ENCODE measurements at places on chromosomes 16 and 17. TPM values are rescaled to one million over a fixed set of nuclear protein-coding genes. Genes with fewer than 3 reads are reported as not detected.

The PIRT gene
- total RNA-seq = not detected

- DNase-seq = no peak
These were observed 6.9 kb downstream of the DEXI start for GRCh38 chr16:10935226-10935915.

GRCh38 chr17:69344939-69345338 is 18.0 kb upstream of the ABCA5 start:
- no peak for DNase-seq

GRCh38 chr16:4077174-4077649 is 39.0 kb downstream of the ADCY9 start:
- no peak for DNase-seq

DNA sequence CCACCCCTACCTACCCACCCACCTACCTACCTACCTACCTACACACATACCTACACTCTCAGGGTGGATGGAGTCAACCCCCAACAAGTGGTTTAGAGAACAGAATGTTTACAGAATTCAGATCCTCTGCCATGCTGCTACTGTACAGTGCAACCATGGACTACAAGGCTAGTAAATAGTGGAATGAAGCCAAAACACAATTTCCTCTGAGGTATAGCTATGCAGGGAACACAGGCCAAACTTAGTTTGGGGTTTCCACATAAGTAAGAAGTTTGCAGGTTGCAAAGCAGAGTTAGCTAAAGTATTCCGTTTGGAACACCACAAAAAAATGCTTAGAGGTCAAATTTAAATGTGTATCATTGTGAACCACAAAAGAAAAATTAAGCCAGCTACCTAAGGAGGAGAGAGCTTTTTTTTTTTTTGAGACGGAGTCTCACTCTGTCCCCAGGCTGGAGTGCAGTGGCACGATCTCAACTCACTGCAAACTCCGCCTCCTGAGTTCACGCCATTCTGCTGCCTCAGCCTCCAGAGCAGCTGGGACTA is 2.7 kb upstream of the AP1G1 start:
- peak; percentile 35 for DNase-seq

- DNase-seq = no peak
These were observed 43.3 kb upstream of the SMPD3 start for GRCh38 chr16:68491576-68491950.

GRCh38 chr16:48862087-48862532 is 252.1 kb upstream of the N4BP1 start:
- DNase-seq = no peak

- no peak for DNase-seq
These were observed 2.3 kb upstream of the SERPINF1 start for GRCh38 chr17:1759529-1759928.

DNA sequence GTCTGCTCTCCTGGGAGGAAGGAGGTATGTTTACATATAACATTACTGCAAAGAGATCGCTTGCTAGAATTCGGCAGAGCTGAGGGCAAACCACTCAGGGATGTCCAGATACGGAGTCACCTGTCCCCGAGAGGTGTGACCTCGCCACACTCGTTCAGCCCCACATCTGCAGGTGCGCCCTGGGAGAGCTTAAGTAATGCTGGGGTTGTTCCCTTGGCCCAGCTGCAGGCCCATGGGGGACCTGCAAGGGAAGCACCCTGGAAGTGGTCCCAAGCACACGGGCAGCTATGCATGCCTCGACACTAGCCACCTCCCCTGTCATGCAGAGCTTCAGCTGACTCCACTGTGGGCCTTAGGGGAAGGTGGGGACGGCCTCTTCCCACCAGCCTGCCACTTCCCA is 22.2 kb downstream of the USP22 start:
- no peak for DNase-seq

The CSH2 gene
- total RNA-seq = not detected

The MED9 gene
- total RNA-seq = 11.0 TPM

DNA sequence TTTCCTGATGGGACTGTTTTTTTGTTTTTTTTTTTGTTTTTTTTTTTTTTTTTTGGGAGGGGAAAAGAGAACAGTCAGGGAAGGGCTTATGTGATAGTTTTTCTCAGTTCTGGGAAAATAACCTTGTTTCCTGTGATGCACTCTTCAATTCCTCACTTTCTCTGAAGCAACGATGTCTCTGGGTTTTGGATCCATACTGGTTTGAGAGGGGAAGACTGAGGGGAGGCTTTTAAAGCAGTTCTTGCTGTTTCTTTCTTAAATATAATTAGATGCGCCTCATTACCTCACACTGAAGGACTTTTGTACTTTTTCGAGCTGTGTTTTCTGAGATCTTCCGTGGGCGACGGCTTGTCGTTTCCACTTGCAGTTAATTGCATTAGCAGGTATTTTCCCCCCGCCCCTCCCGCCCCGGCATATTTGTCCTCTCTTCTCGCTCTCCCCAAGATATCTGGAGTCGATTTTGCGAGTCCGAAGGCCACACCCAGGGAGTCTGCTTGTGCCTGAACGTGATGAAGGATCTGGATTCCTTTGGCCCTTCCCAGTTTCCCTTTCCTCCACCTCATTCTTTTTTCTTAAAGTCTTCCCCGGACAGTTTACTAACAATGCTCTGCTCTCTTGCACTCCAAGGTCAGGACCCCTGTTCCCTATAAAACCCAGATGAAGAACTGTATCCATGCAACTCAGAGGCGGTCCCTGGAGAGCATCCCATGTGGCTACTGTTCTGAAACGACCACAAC is 125.2 kb upstream of the ZFHX3 start:
- DNase-seq = no peak

- DNase-seq = no peak
These were observed 29.8 kb downstream of the PRSS54 start for GRCh38 chr16:58264961-58265479.

The HEATR9 gene
- total RNA-seq = not detected

DNA sequence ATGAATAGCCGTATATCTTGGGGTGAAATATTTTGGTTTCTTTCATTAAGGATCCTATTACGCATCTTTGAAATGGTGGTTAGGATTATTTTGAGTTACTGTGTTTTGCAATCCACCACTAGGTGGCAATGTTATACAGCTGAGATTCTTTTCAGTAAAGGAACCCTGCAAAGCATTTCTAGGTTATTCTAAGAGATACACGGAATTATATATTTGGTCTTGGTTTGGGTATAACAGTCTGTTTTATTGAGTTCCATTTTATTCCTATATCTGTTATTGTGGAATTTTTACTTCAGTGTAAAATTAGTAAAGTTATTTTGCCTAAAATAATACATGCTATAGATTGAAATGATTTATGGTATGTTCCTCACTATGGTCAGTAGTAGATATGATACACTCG is 62.9 kb upstream of the CPHXL start:
- peak; percentile 56 for DNase-seq

DNA sequence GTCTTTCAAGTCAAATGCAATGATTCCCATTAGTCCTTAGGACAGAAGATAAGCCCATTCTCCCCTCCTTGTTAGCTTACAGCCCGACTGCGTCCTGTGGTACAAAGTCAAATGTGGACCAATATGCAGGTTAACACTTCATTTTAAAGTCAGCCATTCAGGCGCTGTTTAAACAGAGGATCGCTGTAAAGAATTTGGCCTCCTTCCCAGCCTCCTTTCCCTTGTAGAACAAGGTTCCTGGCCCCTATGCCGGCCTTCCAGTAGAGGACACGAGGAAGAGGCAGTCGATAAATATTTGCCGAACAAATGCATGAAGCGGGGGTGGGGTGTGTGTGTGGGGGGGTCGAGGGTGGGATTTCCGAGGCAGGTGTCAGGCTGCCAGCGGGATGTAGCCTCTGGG is 4.3 kb downstream of the SDK2 start:
- no peak for DNase-seq

DNA sequence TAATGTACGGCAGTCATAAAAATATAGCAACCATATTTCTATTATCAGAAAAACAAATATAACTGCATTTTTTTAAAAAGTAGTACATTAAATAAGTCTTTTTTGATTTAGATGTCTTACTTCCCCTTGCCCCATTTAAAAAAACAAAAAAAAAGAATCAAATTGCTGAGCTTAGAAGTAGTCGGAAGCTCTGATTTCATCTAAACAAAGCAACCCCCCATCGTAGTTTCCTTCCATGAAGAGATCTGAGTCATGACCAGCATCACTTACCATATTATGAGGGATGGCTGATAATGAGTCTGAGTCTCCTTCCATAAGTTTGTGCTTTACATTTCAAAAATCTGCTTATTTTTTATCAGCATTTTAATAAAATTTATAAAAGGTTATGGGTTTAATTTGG is 86.2 kb downstream of the ITFG1 start:
- DNase-seq = no peak

GRCh38 chr16:11208916-11209665 is 46.9 kb downstream of the SOCS1 start:
- no peak for DNase-seq

DNA sequence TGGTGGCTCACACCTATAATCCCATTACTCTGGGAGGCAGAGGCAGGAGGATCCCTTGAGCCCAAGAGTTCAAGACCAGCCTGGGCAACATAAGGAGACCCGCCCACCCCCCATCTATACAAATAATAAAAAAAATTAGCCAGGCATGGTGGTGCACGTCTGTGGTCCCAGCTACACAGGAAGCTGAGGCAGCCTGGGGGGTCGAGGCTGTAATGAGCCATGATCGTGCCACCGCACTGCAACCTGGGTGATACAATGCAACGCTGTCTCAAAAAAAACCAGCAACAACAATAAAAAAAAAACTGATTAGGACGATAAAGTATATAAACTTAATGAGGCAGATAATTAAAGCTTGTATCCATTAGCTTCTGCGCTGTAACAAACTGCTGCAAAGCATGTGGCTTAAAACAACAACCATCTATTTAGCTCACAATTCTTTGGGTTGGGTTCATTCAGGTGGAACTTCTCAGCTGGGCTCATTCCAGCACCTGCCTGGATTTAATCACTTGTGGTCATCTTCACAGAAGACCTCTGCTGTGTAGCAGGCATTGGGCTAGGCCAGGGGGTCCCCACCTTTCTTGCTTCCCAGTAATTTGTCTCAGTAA is 45.8 kb downstream of the LCMT1 start:
- no peak for DNase-seq

DNA sequence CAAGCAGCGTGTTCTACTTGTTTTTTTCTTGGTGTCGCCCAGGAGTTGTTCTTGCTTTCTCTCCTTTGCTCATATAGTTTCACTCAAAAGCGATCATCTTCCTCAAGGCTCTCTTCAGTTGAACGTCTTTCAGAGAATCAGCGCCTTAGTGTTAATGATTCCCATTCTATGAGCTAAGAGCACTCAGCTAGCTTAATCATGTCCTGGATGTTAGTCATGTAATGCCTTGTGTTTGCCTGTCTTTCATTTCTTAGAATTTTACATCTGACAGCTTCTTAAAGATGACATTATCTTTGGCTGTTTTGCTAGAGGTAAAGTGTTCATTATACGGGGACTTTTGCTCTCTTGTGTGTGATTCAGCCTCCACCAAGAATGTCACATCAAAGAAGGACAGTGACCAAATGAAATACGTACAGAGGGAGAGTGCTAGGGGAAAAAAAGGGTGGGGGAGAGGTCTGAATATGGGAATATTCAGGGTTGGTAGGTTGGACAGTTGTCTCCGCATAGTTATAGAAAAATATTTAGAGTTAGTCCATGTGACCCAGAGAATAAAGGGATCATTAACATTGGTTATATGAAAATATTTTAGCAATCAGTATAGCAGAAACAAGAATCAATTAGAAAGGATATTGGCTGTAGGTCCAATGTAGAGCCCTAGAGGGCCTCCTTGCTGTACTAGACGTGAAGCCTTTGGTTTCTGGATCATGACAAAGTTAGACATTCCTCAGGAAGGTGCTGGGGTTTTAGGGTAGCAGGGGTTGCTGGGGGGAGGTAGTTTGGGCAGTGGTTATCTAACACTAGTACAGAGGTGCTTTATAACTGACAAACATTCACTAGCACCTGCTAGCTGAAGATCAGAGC is 31.9 kb upstream of the ANKFN1 start:
- no peak for DNase-seq

The SGCA gene
- total RNA-seq = not detected

DNA sequence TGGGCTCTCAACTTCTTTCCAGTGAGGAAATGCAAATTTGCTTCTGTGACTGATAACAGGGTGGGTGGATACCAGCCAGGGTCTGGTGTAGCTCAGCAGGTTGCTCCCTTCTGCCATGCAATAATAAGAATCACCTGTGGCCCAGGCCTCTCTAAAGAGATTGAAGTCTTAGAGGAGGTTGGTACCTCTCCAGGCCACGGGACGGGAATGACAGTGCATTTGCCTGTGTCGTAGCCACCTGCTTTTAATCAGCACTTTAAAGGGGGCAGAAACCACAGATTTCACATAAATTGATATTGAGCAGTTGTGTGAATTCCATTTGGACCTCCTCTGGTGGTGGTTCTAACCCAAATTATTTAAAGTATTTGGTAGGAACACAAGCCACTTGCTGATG is 246.9 kb downstream of the PRKCA start:
- DNase-seq = no peak

GRCh38 chr16:1768767-1769401 is 2.5 kb downstream of the NME3 start:
- no peak for DNase-seq

- no peak for DNase-seq
These were observed 308.8 kb downstream of the MAP2K6 start for GRCh38 chr17:69723316-69723715.

GRCh38 chr16:55000595-55000994 is 69.9 kb downstream of the IRX5 start:
- DNase-seq = no peak

The HSD11B2 gene
- not detected for total RNA-seq

DNA sequence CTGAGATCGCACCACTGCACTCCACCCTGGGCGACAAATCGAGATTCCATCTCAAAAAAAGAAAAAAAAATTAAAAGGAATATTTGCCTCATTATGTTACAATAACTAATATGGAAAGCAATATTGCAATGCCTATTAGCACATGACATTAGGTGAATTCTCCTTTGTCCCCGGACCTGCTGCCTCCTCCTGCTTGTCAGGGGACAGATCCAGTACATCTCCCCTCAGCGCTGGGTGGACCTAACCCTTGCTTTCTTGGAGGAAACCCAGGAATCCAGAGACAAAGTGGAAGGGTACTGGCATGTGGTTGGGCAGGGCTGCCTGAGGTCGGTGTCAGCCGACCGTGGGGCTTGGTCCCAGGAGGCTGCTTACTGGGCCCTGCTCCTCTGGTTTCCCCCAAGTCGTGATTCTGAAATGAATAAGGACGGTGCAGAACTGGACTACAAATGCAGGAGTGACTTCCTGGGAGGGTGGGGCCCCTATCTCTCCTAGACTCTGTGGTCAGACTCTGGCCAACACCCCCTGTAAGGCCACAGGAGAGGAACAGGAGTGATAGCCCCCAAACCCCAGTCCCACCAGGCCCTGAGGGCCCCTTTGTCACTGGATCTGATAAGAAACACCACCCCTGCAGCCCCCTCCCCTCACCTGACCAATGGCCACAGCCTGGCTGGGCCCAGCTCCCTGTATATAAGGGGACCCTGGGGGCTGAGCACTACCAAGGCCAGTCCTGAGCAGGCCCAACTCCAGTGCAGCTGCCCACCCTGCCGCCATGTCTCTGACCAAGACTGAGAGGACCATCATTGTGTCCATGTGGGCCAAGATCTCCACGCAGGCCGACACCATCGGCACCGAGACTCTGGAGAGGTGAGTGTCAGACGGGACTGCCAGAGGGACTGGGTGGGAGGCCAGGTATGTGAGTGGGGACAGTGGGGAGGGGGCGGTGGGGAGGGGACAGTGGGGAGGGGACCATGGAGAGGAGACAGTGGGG is at the start of gene HBZ:
TSS of gene HBZ (plus strand) at position 504 of the 988 bp plus-strand sequence. CDS start at position 770, 266 bp downstream.
- no peak for DNase-seq

Measured in dermis microvascular lymphatic vessel endothelial cell (primary cell).